Stimulated activated CD4-positive, alpha-beta T cell treated with anti-CD3 and anti-CD28 coated beads, Interleukin-4, amount 100 ng/mL, for 1 hour (primary cell): ENCODE measurements at places on chromosomes 3 and 15.

- DNase-seq, result no peak
Measured at GRCh38 chr3:71495708-71496472, 87.6 kb downstream of the FOXP1 start.

DNA sequence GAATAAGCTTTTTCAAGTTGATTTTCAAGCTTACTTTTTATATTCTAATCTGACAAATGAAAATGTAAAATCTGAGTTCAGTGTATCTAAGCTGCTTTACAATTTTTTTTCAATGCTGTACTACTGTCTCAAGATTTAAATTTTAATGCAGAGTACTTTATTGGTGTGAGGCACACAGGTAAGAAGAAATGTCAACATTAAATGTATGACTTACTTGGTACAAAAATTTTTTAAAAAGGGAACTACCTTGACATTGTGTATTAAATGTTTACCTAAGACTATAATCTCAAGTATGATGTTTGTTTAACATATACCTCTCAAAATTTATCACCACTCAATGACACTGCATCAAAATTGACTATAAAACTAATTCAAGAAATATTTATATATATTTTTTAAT lies 62.7 kb downstream of the NECTIN3 start:
- DNase-seq, result no peak

- peak; percentile 43 for DNase-seq
Measured at GRCh38 chr3:46947981-46948791, 28.4 kb downstream of the CCDC12 start.

- no peak for DNase-seq
Measured at GRCh38 chr3:78143000-78143399, 1103.1 kb downstream of the ROBO2 start.

- no peak for DNase-seq
Measured at GRCh38 chr3:135136361-135137100, 341.5 kb downstream of the EPHB1 start.

DNA sequence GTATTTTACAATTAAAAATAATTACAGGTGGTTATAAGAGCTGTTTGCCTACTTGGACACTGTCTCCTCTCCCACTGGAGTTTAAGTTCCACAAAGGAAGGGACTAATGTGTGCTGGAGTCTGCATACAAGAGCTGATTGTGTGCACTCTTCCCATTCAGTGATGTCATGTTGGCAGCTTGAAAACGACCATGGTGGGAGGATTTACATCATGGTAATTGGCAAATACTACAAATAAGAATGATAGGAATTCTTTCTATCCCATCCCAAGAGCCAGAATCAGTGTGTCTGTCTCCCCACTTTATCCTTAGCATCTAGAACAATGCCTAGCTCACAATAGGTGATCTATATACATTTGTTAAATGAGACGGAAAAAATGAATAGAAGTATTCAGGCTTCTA lies 14.1 kb downstream of the ITGA11 start:
- no peak for DNase-seq

- no peak for DNase-seq
Measured at GRCh38 chr3:4936982-4937614, 42.1 kb upstream of the BHLHE40 start.

- DNase-seq, result no peak
Measured at GRCh38 chr3:176090727-176091126, 1106.6 kb downstream of the TBL1XR1 start.

- no peak for DNase-seq
Measured at GRCh38 chr15:89208256-89208655, 13.1 kb downstream of the RLBP1 start.

- DNase-seq, result no peak
Measured at GRCh38 chr3:31035681-31036080, 141.2 kb upstream of the GADL1 start.

- DNase-seq, result no peak
Measured at GRCh38 chr3:183954875-183955274, 62.8 kb downstream of the ABCC5 start.

GRCh38 chr15:70235347-70235746 lies 137.6 kb upstream of the TLE3 start:
- no peak for DNase-seq

- DNase-seq, result peak; percentile 36
Measured at GRCh38 chr3:9397906-9398699, 688 bp downstream of the SETD5 start.
